ENCODE measurements at places on chromosomes 13 and 19.

DNA sequence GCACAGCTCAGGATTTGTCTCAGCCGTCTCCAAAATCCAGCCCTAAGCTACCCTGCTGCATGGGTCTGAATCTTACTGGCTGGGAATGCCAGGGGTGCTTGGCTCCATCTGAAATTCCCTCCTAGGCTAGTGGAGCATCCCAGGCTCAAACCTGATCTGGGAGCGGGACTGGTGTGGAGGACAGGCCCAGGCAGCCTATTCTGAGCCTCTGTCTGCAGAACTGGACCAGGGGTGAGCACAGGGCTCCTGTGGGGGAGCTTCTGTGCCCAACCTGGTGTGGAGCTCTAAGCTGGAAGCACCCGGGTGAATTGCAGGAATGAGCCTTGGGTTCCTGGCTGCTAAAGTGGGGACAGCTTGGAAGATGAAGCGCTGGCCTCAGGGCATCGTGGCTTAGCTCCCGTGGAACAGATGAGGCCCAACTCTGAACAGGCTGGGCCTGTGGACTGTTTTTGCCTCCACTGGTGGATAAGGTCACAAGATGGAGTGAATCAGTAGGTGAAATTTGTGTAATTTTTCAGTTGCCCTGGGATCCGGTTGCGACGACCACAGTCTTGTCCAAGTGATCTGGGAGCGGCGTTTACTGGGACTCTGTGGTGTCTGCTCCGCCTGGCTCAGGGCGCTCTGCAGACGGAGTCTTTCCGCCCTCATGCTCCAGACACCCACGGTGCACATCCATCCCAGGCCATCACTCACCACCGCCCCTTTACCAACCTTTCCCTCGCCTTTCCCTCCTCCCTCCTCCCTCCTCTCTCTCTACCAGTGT is 79.5 kb downstream of the TEX29 start:
- DNase-seq = no peak

DNA sequence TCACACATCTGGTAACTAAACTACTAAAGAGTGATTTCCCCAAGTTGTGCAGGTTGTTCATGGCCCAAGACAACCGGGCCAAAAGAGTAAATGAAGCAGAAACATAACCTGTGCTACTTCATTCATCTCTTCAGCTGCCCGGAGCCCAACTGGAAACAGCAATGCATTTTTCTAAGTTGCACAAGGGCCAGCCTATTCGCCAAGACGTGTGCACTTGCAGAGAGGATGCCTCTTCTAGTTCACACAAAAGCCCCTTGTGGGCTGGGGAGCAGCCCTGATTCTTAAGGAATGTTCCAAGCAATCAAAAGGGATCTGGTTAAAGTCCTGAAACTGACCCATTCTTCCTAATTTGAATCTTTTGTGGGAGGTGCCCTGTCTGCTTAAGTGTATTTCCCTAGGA is 275.8 kb downstream of the SHISA2 start:
- DNase-seq = no peak

DNA sequence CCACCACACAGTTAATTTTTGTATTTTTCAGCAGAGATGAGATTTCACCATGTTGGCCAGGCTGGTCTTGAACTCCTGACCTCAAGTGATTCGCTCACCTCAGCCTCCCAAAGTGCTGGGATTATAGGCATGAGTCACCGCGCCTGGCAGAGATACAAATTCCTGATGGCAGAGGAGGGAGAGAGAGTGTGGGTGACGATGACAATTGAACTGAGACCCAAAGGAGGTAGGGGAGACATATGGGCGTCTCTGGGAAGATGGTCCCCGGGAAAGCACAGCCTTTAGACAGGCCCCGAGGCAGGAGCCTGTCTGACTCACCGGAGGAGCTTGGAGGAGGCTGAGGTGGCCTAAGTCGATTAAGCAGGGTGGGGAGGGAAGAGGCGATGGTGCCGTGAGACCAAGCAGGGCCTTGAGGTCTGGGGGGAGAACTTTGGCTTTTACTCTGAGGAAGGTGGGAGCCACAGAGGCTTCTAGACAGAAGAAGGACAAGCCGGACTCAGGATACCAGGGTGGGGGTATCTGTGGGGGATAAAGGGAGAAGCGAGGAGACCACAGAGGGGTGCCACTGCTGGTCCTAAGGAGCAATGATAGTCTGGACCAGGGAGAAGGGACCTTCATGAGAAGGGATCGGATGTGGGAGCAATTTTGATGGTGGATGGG is 38.2 kb downstream of the ARRDC2 start:
- no peak for DNase-seq

DNA sequence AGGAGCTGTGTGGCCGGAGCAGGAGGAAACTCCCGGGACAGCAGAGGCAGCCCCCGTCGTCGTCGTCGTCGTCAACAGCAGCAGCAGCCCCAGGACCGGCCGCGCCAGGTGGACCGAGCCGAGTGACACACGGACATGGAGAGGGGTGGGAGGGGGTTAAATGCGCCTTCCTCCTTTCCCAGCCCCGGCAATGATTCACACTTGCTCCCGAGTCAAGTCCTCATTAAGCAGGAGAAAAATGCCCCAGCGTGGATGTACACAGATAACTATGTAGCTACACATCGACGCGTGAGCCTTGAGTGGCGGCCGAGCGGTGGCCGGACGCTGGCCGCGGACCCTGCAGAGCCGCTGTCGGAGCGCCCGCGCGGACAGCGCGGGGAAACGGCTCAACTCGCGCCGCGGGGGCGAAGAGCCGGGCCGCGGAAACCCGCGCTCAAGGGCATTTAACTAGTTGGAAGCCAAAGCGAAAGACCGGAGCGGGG is 645 bp downstream of the UBL3 start:
- peak; percentile 42 for DNase-seq

DNA sequence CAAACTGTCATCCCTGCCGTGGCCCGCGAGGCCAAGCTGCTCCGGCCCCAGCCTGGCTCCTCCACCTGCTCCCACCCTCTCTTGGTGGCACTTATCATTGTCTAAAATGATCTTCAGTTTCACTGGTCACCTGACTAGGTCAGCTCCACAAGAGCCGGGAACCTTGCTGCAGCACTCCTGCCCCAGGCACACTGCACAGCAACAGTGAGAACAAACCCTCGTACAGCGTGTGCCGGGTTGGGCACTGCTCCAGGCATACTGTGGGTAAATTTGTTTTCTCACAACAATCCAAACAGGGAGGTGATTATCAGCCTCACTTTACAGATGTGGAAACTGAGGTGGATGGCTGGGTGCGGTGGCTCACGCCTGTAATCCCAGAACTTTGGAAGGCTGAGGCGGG is 8.9 kb downstream of the DEDD2 start:
- DNase-seq = no peak

GRCh38 chr19:15128162-15128770 is 21.1 kb downstream of the SYDE1 start:
- DNase-seq = no peak

DNA sequence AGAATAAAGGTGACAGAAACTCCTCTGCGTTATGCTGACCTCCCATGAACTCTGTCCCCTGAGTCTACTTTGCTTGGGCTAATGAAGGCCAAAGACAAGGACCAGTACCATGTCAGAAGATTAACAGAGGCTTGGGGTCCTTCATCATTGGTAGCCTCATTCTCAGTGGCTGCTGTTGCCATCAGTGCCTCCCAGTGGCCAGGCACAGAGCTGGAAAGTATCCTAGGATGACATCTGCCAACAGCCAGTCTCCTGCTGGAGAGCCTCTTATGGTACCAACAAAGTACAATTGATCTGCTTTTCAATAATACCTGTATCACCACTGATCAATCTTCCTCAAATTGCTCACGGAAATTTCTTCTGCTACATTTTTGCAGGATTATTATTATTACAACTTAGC is 281.6 kb downstream of the DNAJC15 start:
- no peak for DNase-seq

- no peak for DNase-seq
Observed at GRCh38 chr13:37544995-37545394, 53.6 kb downstream of the POSTN start.

GRCh38 chr19:4910594-4911281 is 1.4 kb downstream of the UHRF1 start:
- DNase-seq = no peak

- DNase-seq = no peak
Observed at GRCh38 chr19:7552781-7553180, 17.3 kb downstream of the PNPLA6 start.

GRCh38 chr13:35818633-35819067 is 312.5 kb downstream of the DCLK1 start:
- DNase-seq = peak; percentile 56
